Stimulated activated CD4-positive, alpha-beta T cell treated with anti-CD3 and anti-CD28 coated beads, TNF-alpha, amount 100 ng/mL, for 48 hours (primary cell): ENCODE measurements at places on chromosomes 3 and 15.

DNA sequence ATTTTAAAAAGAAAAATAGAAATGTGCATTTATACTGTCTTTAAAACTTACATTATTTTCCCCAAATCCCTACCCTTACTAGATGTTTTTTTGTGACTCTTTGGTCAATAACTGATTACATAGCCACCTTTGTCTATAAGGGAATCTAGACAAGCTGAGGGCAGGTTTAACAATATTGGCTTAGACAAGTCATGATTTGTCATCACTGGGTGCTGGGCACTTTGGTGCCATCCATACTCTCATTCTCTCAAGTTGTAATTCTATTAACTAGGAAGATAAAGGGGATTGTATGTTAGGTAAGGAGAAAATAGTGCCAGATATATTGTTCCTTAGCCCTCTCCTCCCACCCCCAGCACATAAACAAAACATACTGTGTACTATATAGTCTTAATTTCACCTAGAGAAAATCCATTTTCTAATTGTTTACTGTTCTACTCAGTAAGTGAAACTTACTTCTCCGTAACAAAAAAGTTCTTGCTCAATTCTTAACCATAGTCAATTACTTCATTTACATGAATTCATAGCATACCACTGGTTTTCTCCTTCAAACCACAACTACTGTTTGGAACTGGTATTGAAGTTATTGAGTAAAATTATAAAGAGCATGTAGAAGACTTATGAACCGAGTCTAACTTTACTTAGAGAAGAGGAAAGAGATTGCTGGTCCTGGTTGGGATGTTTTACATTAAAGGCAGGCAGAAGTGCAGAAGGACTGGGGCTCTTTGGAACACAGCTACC, 877.1 kb downstream of the PDCD6IP start:
- DNase-seq: no peak

GRCh38 chr3:49785565-49786356, 581 bp downstream of the IP6K1 start:
- DNase-seq: no peak

DNA sequence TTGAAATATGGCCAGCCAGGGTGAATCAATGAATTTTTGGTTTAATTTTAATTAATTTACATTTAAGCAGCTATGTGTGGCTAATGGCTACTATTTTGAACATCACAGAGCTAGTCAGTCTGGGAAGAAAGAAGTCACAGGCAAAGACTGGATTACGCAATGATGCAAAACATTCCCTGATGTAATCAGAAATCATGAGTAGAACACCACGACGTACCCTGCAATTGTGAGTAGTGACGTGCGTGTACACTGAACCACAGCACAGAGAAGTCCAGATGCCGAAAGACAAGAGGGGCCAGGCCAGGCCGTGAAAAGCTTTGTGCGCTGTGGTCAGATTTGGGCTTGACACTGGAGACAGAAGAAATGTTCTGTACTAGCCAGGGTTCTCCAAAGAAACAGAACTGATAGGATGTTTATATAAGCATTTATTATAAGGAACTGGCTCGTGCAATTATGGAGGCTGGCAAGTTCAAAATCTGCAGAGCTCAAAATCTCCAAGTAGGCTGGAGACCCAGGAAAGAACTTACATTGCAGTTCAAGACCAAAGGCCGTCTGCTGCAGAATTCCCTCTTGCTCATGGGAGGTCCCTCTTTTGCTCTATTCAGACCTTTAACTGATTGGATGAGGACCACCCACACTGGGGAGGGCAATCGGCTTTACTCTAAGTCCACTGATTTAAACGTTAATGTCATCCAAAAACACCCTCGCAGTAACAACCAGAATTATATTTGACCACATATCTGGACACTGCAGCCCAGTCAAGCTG, 44.6 kb downstream of the SH3BP5 start:
- no peak for DNase-seq

- DNase-seq: no peak
These were observed 3.3 kb upstream of the PDCD6IP start for GRCh38 chr3:33795131-33795530.

DNA sequence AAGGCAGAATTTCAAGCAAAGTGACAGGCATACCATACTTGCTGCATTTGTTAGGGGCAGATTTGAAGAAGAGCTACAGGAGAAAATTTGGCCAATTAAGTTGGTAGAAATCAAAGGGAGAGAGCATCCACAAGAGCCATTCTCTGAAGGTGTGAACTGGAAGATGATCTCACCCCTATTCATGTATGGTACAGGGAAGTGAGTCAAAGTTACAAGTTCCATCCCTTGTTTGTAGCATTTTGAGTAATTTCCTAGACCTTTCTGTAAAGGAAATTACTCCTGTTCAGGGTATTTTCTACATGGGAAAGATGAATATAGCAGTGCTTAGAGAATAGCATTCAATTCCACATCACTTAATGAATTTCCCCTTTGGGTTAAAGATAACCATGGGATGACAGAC, 28.4 kb downstream of the TTC14 start:
- no peak for DNase-seq

DNA sequence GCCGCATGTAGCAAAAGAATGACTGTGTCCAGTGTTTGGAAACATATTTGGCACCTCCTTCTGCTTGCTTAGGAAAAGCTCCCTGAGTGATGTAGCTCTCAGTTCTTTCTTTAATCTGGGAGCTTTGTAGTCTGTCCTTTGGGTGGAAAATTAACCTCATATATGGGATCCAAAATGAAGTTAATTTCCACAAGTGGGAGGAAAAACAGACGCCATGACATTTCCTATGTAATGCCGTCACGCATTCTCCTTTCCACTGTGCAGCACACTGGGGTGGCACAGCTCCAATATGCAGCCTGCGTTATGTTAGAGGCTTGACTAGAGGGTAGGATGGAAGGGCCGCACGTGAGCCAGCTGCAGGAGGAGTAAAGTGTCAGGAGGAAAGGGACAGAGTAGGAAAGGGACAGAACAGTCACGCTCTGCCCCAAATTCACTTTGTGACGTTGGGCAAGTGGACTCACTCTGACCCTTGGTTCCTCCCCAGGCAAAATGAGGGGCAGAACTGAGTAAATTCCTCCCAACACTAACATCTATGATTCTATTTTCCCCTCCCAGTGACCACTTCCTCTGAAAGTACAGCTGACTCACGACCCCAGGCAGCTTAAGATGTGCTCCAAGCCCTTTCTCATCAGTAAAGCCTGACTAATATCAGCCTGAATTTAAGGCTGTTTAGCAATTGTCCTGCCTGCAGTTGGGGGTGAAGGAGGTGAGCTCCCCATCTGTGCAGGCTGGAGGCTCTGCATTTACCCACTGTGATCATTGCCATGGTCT, 176.5 kb upstream of the PFN2 start:
- DNase-seq: no peak

DNA sequence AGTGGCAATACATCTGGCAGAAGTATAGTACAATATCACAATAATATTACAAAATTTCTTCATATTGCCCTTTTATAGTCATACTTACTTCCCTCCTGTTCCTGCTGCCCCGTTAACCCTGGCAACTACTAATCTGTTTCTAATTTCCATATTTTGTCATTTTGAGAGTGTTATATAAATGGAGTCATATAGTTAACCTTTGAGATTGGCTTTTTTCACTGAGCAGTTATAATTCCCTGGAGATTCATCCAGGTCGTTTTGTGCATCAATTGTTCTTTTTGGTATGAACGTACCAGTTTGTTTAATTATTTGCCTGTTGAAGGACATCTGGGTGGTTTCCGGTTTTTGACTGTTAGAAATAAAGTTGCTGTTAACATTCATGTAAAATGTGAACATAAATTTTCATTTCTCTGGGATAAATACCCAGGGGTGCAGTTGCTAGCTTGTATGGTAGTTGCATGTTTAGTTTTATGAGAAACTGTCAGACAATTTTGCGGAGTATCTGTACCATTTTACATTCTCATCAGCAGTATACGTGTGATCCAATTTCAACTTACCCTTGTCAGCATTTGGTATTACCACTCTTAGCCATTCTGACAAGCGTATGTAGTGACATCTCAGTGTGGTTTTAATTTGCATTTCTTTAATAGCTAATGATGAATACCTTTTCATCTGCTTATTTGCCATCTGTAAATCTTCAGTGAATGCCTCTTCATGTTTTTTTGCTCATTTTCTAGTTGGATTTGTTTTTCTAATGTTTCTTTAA, 32.2 kb upstream of the IL20RB start:
- no peak for DNase-seq

GRCh38 chr15:79682851-79683288, 213.9 kb downstream of the MTHFS start:
- DNase-seq: no peak

DNA sequence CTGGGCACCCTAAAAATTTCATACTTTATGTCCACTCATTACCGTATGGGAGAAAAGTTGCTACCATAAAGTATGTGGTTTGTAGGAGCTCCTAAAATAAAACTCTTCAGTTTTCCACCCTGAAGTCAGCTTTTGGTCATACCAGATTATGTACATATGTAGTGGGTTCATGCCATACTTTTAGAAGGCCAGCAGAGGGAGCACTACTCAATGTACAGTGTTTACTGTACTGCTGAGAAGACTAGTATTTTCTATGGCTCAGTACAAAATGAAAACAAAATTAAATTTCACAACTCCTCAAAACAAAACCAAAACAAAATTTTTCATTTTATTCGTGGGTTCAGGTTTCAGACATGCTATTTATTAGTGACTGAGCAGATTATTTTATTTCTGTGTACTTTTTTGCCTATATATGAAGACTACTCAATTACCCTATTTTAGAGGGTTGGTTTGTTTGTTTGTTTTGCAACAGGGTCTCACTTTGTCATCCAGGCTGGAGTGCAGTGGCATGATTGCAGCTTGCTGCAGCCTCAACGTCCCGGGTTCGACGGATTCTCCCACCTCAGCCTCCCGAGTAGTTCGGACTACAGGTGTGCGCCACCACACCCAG, 24.3 kb downstream of the NXPE3 start:
- DNase-seq: peak; percentile 59

DNA sequence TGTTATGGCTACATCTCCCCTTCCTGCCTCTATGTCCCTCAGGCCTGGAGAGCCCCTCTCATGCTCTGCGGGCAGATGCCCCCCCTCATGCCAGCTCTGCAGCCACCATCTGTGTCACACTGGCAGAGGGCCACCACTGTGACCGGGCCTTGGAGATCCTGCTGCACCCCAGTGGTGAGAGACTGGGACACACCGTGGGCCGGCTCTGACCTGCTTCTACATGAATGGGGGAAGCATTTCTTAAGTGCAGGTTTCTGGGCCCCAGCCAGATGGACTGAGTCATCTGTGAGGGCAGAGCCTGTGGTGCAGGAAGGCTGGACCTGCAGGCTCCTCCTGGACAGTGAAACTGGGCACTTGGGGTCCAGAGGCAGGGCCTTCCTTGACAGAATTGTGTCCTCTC, 4.8 kb downstream of the VWA5B2 start:
- DNase-seq: no peak

GRCh38 chr3:122458992-122459391, 43.1 kb upstream of the WDR5B start:
- DNase-seq: no peak

GRCh38 chr15:93340406-93340805, 251.4 kb upstream of the RGMA start:
- DNase-seq: no peak

DNA sequence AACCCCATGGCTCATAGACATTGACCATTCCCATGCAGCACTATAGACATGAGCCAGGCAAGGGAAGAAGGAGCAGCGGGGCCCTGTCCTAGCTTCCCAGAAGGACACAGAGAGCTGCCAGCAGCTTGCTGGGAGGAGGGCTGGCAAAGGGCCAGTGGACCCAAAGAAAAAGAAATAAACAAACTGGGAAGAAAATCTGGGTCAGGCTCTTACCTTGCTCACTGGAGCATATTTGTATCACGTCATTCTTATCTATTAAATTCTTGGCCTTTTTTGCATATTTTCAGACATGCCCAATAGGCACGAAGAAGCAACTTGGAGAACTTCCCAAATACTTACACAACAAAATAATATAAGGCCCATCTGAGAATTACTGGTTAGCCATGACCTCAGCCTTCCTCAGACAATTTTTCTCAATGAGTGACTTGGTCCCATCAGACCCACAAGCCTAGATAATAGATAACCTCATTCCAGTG, 28.4 kb downstream of the RASGRP1 start:
- DNase-seq: no peak

DNA sequence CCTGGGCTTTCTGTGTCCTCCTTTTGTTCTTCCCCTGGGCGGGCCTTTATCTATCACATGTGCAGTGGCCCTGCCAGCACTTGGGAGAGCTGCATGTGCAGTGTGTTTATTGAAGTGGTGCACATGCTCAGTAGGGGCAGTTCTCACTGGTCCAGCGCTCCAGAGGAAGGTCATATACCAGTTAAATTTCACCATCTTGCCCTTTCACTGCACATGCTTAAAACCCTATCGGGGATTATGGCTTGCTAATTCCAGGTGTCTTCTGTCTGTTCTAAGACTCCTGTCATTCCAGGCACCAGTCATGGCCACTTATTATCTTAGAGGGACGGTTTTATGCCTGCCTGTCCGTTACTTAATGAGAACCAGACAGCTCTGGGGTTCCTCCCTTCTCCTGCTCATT, 52.2 kb downstream of the ROPN1B start:
- DNase-seq: no peak

DNA sequence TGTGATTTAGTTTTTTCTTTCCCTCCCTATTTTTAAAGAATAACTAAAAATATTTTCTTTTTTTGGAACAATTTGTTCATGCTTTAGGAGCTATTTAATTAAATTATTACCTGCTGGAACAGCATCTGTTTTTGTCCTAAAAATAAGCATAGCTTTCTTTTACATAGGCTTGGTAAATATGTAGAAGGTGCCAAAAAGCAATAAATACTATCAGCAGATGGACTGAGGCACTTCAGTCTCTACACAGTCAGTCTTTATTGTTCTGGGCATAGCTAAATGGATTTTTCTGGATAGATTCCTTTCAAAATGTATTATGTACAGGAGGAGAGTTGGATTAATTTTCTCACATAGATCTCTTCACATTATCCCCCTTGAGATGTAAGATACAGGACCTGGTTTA, 223.5 kb downstream of the NAALADL2 start:
- DNase-seq: no peak

- DNase-seq: no peak
These were observed 166.2 kb upstream of the ROBO2 start for GRCh38 chr3:76873532-76874242.

GRCh38 chr15:58951388-58952007, 18.0 kb upstream of the SLTM start:
- no peak for DNase-seq

DNA sequence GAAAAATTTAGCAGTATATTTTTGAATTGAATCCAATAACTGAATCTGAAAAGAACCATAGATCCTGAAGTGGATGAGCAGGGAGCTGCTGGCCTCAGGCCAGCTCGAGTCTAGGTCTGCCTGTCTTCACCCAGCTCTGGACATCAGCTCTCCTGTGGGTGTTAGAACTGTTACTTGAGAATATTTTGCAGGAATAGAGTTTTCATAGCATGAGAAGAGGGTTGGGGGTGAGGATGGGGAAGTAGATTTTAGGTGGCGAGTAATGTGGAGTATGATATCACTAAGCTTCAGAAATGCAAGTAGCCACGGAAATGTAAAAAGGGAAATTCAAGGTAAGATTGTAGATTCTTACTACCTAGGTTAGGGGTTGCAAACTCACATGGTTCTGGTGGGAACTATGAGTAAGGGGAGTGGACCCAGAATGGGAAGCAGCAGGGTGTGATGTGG, 6.2 kb downstream of the RAB8B start:
- no peak for DNase-seq

- DNase-seq: no peak
These were observed 269.2 kb downstream of the ZBBX start for GRCh38 chr3:167110901-167111300.

- DNase-seq: no peak
These were observed 329.3 kb downstream of the TBL1XR1 start for GRCh38 chr3:176867681-176868663.
